Dorsolateral prefrontal cortex (tissue), 122 donors: ENCODE measurements at places on chromosomes 4 and X.

DNA sequence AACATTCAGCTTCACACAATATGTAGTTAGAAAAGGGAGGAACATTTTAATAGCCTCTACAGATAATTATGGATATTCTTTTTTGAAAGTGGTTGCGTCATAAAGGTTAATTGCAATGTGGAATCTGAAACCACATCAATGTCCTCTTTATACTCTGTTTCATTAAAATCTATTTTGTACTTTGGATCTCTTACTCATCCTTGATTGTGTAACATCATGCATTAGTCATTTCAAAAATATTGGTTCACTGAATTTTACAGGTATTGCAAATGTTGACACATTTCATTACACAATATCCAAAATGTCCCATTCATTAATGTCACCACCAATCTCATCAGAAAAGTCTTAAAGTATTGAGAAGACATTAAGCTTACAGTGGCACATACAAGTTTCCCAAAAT lies 62.7 kb upstream of the USP9X start:
- DNase-seq, result no peak

DNA sequence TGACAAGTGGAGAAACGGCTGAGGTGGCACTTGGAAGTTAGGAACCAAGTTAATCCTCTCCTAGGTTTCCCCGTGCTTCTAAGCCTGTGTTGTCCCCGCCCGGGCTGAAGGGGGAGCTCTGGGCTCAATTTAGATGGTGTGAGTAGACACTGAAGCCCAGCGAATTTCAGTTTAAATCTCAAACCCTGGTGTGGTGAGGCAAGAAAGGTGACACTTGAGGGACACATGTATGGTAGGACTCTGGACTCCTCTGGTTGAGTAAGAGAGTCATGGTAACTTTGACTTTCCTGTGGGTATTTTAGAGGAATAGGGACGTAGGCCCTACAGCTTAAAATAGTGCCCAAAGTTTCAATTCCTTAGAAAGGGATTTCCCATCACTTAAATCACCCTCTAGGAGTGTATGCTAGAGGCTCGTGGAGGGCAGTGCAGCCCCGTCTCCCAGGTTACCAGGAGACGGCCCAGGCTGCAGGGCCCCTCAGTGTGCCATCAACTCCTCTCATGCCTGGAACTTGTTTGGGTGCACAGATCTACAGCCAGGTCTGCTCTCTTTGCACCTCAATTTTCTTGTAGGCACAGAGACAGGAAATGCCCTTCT lies 24.0 kb downstream of the HAND2 start:
- peak; percentile 35 for DNase-seq

DNA sequence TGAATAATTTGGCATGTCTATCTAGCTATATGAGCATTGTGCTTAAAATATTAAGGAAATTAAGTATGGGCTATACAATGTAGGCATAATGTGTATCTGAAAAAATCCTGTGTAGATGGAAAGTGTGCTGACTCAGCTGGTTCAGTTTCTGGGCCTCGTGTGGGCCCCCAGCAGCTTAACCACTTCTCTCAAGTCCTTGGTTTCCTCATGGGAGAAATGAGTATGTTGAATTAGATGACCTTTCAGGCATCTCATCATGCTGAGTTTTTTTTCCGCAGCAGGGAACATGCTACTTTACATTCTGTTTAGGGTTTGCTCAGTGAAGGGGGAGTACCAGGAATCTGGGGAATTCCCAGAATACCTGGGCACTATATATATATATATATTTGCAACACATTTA lies 30.5 kb downstream of the RHOH start:
- no peak for DNase-seq

- no peak for DNase-seq
Observed at GRCh38 chr4:76486588-76487276, 51.7 kb downstream of the SHROOM3 start.

GRCh38 chr4:175934506-175934905 lies 122.4 kb upstream of the GPM6A start:
- DNase-seq, result no peak
